ENCODE measurements at places on chromosomes 4 and X.

DNA sequence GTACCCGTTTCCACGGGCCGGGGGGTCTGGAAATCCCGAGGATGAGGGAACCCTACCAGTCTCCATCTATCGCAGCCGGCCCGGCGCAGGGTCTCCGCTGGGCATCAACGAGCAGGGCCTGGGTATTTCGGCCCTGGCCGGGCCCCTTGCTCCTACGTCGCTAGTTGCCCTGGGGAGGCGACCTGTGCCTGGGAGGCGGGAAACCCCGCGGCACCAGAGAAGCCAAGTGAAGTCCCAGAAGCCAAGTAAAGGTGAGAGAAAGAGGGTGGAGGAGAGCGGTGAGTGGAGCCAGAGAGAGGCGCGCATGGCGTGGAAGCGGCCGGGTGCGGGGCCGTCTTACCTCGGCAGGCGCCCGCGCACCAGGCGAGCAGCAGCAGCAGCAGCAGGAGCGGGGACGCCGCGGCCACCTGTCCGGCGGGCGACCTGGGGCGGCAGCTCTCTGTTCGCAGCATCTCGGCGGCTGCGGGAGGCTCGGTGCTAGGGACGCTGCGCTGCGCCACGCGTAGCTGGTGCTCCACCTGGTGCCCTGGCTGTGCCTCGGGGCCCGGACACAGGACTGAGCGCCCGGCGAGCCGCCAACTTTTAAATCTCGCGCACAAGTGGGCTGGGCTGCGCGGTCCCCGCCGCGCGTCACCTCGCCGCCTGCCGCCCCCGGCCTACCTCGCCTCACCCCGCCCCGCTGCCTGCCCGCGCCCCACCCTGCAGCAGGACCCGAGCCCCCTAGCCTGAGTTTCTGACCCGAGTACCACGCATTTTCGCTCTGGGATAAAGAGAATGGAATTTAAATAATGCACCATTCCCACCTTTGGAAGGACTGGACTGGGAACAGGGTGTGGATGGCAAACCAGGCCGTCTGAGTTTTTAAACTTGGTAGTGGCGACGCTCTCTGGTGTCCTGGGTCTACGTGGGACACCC lies at the start of gene NMU:
Gene NMU, minus strand, starts transcription at position 558 of the 915 bp plus-strand sequence. Its CDS starts 106 bp downstream, at position 452.
- DNase-seq, result no peak

- DNase-seq, result no peak
Observed at GRCh38 chr4:84565951-84566350, 17.0 kb upstream of the CDS1 start.

GRCh38 chr4:869776-870175 lies 43.8 kb upstream of the CPLX1 start:
- DNase-seq, result no peak

DNA sequence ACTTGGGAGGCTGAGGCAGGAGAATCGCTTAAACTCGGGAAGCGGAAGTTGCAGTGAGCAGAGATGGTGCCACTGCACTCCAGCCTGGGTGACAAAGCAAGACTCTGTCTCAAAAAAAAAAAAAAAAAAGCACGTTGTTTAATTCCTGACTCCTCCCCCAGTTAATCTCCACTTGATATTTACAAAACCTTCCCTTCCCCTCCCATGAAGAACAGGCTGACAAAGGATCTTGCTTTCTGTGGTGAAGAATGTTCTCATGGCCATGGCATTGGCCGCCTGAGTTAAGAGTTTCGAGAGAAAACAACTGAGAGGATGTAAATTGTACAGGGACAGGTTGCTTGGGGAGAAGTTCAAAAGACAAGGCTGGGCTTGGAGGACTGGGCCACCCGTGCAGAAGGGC lies 168.2 kb upstream of the BCOR start:
- no peak for DNase-seq

DNA sequence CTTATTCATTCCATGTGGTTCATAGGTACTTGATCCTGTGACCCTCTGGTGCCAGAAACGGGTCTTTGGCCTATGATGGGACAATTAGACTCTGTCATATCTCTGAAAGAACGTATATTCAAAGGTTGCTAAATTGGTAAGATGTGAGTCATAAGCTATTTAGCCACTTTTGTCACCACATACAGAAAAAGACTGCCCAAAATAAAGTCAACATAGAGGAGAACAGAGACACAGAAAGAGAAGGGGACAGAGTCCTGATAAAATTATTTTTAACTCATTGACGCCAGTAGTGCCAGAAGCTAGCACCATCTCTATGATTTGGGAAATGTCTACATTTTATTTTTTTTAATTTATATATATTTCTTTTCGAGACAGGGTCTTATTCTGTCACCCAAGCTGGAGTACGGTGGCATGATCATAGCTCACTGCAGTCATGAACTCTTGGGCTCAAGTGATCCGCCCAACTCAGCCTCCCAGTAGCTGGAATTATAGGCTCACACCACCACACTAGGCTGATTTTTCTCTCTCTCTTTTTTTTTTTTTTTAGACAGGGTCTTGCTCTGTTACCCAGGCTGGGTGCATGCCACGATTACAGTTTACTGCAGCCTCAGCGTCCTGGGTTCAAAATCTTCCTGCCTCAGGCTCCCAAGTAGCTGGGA lies 92.1 kb upstream of the COX18 start:
- no peak for DNase-seq

DNA sequence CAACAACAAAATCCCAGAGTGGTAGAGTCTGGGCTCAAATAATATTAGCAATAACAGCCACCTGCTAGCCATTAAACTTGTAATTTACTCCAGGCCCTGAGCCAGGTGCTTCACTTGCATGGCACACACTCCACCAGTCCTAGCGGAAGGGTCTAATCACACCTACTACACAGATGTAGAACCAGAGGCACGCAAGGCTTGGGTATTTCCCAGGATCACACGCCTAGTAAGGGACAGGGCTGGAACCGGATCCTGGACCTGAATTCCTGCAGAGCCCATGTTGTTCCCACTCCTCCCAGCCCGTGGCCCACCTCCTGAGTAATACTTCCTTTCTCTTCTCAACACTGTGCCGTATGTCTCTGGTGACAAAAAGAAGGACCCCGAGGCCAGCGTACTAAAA lies 5.7 kb downstream of the MAGEA1 start:
- DNase-seq, result no peak

GRCh38 chrX:72573158-72573511 lies 492 bp upstream of the HDAC8 start:
- DNase-seq, result no peak

DNA sequence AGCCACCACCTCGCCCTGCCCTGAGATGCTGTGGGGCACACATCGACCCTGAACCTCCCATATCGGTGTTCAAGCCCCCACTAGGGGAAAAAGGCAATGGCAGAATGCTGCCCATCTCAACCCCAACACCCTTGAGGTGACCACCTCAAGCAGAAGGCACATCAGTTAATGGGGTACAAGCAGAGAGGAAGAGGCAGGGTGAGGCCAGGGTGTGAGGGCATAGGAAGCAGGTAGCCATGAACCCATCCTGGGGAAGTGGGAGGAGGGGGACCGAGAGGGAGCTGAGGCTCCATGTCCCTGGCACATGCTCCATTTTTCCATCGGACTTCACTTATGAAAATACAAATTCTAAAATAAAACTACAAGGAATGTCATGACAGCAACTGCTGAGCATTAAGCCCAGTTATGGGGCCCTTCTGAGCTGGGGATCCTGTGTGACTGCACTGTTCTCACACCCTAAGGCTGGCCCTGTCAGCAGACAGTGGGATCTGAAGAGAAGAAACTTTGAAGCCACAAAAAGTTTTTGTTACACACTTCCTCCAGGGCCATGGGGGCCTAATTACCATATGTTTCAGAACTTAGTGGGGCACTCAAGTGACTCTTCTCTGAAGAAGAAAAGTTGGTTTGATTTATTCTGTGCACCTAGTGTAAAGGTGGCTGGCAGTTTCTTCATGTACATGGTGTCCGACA lies 68.2 kb upstream of the FAM241A start:
- DNase-seq, result no peak

- DNase-seq, result no peak
Observed at GRCh38 chrX:42720209-42720608, 57.8 kb downstream of the PPP1R2C start.

DNA sequence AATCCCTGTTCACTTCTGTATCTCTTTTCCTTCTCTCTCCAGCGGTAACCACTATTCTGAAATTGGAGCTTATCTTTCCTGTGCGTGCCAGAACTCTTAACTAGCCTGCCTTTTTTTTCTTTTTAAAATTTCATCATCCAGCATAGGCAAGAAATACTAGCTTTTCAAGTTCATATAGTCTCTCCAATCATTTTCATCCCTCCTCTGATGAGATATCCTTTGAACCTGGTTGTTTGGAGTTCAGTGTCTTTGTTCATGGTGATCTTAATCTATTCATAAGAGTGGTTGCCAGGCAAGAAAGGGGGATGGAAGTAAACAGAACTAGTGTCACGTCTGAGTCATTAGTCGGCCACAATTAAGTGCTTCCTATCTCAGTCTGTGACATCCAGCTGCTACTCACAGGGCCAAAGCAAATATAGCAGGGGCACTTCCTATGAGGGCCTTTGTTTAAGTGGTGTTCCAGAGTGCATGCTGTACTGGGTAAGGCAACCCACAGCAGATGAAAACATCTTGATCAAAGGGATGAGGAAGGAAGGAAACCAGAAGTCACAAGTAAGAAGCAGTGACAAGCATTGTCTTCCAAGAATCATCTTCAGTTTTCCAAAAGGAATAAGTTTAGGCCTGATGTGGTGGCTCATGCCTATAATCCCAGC lies 56.4 kb upstream of the XIAP start:
- DNase-seq, result peak; percentile 72

- DNase-seq, result no peak
Observed at GRCh38 chrX:153933748-153934147, 1.1 kb downstream of the NAA10 start.

DNA sequence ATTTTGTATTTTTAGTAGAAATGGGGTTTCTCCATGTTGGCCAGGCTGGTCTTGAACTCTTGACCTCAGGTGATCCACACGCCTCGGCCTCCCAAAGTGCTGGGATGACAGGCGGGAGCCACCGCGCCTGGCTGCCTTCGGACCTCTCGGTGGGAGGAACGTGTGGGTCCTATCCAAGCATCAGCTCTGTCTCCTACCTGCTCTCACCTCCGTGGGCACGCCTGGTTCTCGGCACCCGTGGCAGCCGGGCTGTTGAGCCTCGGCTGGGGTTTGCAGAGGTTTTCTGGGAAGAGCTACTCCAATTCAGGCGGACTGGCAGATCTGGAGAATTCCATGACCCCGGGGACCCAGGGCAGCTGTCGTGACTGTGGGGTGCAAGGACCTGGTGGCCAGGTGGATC lies 23.6 kb upstream of the PPP2R3B start:
- DNase-seq, result no peak

DNA sequence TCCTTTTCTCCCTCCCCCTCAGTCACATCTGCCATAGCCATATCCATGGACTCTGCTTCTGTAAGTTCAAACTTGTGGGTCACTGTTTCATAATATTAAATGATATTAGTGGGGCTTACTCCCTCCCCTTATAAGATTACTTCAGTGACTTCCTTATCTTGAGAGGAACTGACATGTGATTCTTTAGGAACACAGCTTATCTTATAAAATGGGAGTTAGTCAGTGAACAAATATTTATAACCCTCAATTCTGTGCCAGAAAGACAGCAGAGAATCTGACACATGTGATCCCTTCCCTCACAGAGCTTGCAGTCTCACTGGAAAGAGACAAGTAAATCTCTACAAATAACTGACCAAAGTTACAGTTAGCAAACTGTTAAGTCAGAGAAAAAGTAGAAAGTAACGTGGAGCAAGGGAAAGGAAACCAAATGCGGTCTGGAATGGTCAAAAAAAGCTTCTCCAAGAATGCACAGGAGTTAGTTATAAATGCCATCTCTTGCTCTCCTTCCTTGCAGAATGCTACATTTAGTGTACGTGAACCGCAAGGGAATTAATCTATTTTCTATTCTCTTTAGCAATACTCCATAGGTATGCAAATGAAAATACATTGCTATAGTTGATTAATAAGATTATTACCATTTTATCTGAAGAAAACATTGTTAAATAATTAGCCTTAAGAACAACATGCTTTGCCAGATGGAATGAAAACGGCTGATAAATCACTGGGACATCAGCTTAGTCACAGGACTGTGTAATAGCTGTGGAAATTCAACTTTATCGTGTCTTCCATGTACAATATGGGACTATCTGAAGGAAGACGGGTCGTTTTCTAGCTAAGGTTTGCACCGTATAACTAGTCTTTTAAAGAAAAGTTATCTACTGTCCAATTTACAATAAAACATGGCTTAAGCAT lies 29.0 kb downstream of the SGMS2 start:
- no peak for DNase-seq

DNA sequence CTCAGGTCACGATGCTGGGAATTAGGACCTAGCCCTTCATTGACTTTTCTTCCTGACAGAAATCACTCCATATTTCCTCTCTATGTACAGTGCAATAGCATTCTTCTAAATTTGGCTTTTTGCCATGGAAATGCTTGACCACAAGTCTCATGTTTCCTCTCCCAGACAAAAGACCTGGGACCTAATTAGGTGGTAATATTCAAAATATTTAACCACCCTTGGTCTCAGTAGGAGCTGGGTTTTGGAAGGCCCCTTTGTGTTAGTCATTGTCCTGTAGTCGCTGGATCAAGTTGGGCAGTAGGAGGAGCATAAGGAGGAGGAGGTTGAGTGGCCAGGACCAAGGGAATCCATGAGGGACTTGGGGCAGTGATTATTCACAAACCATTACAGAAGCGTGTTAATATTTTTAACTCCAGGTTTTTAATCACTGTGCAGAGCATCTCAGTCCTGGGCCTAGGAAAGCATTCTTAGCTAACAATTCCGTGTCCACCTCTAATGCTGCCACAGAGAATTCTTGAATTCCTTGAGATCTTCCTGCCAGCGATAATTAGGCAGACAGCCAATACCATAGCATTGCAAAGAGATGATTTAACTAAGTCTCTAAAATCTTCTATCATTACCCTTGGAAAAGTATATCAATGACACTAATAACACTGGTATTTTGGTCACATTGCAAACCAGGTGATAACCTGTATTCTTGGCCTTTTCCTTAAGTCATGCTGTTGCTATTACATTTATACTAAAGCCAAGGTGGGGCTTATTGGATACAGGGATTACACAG lies 25.0 kb upstream of the SHROOM4 start:
- no peak for DNase-seq

GRCh38 chr4:15690020-15690809 lies 8.6 kb downstream of the FAM200B start:
- DNase-seq, result peak; percentile 56

DNA sequence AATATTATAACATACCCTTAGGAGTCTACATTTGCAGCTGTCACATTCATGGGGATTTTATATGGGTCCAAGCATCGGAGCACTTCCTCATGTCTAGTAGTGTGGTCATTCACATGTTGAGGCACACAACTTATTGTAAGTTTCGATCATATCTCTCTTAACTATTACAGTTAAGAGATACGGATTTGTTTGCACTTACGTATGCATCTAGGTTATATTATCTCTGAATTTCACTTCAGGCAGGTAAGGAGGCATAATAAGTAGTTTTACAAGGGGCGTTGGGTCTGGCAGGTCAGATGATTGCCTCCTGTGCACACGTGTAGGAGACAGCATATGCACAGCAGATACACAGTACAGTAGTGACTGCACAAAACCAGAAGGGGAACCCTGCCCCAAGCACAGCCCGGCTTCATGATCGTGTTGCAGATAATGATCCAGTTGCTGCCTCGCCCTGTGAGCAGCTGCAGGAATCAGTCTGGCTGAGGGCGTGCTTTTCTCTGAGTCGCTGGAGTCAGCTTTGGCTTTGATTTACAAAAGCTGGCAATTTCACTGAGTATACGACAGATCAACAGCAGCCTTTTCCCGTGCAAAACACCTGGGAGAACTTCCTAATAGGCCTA lies 302.9 kb upstream of the GATB start:
- peak; percentile 14 for DNase-seq

All from HFF-Myc (cell line).